Breast epithelium (tissue), 4 donors: ENCODE measurements at places on chromosomes 6 and 20.

DNA sequence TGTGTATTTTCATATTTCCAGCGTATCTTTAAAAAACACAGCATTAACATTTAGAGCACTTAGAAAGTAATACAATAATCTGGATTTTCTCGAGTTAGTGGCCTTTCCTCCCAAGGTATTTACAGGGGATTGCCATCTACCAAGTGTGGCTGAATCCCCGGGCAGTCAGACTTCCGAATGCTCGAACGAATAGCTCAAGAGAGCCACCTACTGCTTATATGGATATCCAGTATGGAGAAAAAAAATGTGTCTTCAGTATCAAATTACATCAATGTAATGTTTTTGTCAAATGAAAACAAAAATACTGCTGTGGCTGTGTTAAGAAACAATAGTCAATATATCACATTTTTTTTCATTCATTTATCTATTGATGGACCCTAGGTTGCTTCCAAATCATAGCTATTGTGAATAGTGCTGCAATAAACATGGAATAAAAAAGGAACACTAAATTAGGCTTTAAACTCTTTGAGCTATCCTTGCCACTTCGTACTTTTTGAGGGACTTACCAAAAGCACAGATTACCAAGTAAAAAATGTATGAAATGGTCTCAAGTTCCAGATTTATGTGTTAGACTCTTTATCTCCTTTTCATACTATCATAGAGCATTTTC is 654.5 kb upstream of the PTCHD4 start:
- no peak for DNase-seq

GRCh38 chr6:22302838-22303237 is 6.0 kb upstream of the PRL start:
- no peak for DNase-seq

DNA sequence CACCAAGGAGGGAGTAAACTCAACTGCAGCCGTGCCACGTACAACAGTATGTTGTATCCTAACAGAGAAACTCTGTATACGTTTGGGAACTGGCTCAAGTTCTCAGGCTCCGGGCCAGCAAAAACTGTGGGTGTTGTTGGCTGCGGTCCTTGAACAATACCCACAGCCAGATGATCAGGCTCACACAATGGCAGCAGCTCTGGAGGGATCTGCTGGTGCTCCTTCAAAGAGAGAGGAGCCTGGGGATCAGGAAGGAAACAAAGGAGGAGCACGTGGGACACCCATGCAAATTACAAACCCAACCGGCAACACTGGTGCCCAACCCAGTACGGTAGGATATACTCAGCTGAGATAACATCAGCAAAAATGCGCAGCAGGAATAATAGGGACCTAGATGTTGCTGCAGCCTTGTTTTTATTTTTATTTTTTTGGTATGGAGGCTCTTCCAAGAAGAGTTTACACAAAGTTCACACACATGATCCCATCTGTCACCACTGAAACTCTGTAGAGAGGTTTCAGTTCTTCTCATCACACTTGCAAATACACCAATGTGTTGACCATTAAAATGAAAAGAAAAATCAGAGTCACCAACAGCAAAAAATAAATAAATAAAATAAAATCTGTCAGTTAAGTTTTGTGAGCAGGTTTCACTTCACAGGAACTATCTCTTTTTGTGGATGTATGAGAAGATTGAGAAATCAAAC is 41.2 kb upstream of the PDE10A start:
- no peak for DNase-seq

DNA sequence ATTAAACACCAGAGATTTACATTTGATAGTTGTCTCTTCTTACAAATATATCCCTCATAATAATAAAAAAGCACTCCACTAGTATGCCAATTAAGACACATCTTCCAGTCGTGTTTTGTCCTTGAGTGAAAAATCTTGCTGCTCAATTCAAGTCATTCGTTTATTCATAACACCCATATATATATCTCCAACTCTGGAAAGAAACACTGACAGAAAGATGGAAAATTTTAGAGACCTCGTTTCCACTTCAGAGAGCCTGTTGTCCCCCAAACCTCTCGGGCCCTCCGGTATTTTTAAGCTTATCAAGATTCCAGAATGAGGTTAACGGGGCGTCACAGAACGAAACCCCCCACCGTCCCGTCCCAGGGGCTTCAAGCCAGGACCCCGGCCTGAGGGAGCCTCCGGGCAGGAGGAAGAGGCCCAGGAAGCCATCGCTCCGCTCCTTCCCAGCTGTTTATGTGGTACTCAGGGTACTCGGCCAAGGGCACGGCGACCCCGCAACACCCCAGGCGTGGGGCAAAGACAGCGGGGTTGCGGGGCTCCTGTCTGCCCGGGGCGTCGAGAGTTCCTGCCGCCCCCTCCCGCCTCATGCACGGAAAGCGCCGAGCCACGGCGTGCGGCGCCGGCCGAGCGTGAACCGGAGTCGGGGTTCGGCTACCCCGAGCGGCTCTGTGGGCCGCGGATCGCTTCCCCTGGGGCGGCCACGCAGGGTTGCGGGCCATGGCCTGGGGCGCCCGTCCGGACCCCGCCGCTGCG is 623 bp upstream of the SNX9 start:
- DNase-seq, result no peak

DNA sequence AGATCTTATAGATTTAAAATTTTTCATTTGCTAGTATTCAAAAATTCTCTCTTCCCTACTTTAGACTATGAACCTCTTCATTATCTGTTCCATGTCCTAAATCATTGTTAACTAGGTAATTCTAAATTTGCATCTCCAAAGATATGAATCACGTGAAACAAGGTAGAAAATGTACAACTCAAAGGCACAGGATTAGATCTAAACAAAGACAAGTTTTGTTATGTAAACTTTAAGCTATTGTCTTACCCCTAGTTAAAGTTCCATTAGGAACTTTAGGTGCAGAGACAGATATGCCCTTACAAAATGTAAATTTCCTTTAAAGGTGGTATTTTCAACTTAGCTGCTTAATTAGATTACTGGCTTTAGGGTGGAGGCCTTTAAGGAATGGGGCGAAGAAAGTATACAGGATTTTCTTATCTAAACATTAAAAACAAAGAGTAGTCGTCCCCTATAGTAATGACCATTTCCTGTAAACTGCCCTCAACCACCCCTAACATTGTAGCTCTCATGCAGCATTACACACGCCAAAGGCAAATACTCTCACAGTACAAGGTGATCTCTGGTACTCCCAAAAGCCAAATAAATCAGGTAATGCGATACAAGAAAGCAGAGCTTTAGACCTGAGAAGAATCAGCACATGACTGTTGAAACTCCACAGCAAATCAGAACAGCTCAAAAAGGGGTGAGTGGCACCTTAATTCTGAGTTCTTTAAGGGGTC is 57.4 kb upstream of the MRAP2 start:
- DNase-seq, result no peak

DNA sequence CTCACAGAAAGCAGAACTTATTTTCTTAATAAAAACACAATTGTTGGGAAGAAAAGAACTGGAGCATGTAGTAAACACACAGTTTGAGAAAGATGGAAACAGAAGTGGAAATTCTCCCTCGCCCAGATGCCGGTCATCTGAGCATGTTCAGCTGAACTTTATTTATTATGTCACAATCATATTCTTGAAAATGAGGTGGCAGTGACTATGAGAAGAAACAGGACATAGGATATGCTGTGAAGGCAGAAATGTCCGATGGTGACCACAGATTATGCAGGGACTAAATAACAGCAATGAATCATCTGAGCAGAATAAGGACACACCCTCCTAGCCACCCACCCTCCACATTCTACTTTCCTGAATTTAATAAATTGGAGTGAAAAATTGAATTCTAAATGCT is 425.3 kb upstream of the NOX3 start:
- no peak for DNase-seq

DNA sequence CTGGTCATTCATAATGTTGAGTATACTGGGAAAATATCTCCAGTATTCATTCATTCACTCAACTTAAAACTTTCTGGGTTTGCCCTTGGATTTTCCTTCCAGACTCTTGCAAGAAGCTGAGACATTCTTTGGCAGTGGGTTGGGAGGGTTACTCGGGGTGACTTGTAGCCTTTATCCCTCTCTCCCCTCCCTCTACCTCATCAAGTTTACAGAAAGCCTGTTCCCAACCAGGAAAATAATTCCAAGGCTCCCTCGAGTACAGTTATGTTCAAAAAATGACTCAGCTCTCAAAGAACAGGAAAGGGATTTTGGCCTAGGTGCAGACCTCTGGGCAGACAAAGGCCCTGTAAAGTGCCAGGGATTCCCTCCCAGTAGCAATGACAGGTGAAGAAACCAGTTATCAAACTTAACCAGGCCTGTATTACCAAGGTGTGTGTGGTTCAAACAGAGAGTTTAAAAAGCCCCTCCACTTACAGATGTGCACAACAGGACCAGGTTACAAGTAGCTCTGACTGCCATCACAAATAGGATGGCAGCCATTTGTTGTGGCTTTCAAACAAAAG is 22.2 kb downstream of the FKBP1A start:
- DNase-seq, result no peak

GRCh38 chr6:35015996-35016395 is 125.1 kb downstream of the TCP11 start:
- DNase-seq, result no peak

DNA sequence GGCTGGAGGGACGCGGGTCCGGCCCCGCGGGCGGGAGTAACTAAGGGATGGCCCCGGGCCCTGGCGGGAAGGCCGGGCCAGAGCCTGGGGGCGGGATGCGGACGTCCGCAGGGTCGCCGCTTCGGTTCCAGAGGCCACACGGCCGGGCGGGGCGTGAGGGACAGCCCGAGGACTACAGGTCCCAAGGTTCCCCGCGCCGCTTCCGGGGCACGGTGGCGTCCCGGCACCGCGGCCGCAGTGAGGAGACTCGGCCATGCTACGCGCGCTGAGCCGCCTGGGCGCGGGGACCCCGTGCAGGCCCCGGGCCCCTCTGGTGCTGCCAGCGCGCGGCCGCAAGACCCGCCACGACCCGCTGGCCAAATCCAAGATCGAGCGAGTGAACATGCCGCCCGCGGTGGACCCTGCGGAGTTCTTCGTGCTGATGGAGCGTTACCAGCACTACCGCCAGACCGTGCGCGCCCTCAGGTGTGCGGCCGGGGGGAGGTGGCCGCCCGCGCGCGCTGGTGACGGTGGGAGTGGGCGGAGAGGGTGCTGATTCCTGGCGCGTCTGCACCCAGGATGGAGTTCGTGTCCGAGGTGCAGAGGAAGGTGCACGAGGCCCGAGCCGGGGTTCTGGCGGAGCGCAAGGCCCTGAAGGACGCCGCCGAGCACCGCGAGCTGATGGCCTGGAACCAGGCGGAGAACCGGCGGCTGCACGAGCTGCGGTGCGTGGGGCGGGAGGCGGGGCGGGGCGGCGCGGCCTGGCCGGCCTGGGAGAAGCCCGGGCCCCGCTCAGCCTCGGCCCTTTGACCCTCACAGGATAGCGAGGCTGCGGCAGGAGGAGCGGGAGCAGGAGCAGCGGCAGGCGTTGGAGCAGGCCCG is at the start of gene MRPS26:
TSS of gene MRPS26 (plus strand) at position 237 of the 861 bp plus-strand sequence. CDS start at position 254, 17 bp downstream.
- DNase-seq, result peak; percentile 77

GRCh38 chr6:149990661-149991471 is 27.1 kb downstream of the ULBP1 start:
- DNase-seq, result peak; percentile 48

DNA sequence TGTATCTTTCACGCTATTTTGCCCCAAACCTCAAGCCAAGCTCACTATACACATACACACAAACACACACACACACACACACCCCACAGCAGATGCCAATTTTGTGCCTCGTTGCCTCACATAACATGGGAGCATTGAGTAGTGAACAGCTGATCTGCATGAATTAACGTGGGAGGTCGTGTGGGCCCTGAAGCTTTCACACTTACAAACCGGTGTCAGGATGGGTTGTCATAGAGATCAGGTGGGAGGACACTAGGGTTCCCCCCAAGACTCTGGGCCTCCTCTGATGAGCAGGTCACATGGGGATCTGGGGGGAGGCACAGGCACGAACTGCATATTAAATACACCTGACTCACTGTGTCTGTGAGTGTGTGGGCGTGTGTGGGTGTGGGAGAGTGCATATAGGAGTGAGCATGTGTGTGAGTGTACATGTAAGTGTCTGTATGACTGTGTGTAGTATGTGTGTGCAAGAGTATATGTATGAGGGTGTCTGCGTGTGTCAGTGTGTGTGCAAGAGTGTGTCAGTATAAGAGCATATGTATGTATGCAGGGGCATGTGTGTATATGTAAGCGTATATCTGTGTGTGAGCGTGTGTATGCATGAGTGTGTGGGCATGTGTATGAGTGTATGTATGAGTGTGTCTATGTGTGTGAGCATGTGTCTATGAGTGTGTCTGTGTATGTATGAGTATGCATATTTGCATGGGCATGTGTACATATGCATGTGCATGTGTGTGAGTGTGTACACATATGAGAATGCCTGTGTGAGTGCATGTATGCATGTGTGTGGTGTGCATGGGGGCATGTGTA is 370.4 kb downstream of the PREX1 start:
- DNase-seq, result no peak

DNA sequence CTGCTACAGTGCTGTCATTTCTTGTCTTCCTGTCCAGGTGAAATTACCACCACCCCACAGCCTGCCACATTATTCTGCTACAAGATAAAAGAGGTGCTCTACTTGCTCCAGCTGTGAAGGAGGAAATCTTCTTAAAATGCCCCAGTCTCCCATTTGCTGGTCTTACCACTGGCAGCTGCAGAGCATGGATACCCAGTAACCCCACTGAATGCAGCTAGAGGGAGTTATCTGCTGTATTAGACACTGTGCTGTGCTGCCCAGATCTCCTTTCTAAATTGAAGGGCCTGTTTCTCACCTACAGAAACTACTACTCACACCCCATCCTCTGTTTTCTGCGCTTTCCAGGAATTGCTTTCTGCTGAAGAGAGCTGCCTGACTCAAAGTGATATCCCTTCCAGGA is 517.8 kb downstream of the PKHD1 start:
- DNase-seq, result no peak

- DNase-seq, result no peak
Measured at GRCh38 chr6:122947355-122947754, 48.7 kb upstream of the CLVS2 start.

- DNase-seq, result no peak
Measured at GRCh38 chr6:139439349-139439748, 64.9 kb upstream of the CITED2 start.

DNA sequence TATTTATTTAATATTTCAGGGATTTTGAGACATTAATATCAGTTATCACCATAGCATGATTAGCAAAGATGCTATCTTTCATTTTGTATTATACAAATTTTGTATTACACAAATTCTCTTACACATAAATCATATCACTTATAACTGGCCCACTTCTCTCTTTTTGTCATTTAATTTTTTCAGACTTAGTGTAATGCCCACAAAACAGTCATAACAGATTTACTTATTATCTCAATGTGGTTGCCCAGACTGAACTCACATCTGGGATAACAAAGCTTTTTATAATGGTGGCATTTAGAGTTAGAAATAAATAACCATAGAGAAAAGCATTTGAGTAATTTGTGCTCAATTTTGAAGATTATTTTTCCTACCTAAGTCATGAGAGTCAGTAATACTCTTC is 148.3 kb downstream of the TFAP2B start:
- no peak for DNase-seq

DNA sequence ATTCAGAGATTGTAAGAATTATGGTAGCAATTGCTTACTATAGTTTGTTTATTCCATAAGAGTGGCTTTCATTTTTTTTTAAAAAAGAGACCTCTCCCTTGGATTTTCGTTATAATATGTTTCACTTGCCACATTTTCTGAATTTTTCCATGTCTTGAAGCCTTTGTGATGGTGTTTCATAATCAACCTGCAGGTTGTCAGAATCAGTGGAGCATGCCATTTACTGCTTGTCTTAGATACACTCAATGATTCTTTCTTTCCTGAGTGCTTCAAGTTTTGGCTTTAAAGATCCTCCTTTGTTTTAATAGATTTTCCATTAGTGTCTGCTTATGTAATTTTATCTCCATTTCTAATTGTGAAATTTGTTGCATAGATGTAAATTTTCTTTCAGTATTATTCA is 31.2 kb downstream of the KCNQ5 start:
- DNase-seq, result no peak
